ENCODE measurements at places on chromosomes 6 and 20.

DNA sequence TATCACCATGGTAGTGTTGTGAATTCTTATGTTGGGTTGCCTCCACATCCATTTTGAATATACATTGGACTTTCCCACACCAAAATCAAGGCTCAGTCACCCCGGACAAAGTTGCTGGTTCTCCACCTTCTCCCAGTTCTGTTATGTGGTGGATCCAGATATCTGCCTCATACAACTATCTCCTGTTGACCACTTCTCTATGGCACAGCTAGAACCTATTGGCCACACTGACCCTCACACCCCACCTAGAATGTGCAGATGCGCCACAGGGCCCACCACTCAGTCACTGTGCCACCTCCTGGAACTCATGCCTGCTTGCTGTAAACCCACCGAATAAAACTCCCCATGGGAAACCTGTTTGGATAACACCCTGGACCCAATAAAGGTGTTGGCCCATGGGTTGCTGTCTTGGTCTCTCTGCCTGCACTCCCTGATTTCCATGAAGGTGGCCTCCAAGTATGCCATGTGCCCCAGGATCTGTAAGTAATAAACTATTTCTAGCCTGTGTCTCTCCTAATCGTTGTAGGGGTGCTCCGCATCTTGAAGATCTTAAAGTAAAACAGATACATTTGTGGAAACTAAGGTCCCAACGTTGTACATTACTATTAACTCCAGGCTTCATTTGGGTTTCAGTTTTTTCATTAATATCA is 7.2 kb upstream of the NQO2 start:
- no peak for DNase-seq

- no peak for DNase-seq
Observed at GRCh38 chr6:110067837-110068591, 89.9 kb downstream of the GPR6 start.

DNA sequence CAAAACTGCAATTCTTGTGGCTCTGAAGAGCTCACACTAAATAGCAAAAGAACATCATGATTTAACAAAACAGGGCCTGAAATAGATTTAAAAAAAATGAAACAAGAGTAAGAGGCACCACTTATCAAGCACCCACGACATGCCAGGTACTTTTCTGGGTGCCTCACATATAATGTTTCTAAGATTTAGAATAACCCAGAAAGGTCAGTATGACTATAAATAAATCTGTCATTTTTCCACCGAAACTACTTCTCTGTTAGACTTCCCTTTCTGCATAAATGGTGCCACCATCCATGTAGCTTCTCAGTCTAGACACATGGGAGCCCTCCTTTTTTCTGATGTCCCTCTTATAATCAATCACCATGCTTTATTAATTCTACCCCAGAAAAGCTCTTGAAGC is 652.4 kb upstream of the CHD6 start:
- DNase-seq: no peak

DNA sequence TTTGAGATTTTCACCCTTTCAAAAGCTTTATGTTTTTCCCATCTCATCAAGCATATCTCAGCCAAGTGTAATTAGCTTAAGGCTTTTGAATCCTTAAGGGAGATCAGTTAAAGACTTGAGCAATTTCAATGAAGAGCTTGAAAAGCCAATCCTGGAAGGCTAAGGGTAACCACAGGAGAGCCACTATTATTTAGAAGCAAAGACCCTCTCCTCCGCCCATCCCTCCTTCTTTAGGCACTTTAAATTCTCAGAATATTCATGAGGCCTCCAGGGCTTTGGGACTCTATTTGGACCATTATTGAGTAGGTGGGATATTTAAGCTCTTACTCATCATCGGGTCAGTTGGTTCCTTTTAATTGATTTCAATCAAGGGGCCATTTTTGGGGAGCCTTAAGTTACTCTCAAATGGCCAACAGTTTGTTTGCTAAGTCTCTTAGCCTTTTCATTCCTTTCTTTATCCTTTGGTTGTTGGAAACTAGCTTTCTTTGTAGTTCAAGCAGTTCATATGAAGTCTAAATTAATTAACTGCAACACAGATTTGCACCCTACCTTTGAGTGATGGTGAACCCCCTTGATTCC is 567.2 kb downstream of the KIF16B start:
- no peak for DNase-seq

- DNase-seq: no peak
Observed at GRCh38 chr6:107187630-107188029, 72.3 kb upstream of the BEND3 start.

DNA sequence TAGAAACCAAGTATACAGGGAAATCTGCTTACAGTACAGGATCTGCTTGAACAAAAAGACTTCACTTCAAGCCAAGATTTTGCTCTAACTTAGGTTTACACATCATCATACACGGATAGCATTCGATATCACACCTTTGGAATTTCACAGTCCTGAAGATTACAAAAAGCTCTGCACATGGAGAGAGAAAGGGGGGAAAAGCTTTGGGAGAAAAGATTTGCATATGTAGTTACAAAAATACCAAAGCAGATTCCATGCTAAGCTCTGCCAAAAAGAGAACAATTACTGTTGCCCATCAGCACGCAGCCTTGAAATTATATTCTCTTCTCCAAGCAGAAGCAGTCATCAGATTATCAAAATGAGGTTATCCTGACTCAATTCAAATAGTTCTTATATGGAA is 62.0 kb downstream of the HIVEP2 start:
- DNase-seq: no peak

- DNase-seq: no peak
Observed at GRCh38 chr6:141677598-141678211, 455.0 kb upstream of the GJE1 start.

DNA sequence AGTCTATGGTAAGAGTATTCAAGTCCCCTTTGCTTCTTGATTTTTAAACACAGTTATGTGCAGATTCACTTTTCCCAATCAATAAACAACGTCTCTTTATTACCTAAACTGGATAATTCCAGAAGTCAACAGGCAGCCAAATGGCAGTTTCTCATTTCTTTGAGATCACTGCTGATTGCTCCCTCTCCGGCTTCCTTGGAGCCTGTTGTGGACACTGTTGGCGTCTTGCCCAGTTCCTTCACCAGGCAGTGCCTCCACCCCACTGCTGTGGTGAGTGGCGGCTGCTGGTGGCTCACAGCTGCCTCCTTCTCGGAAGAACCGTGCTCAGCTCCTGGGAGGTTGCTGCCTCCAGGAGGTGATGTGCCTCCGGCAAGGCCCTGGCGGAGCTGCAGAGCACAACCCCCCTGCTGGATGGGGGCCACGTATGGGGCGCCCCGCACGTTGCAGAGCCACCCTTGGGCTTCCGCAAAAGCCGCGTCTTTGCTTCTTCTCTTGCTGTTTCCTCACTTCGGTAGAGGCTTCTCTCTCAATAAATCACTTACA is 105.1 kb upstream of the CNKSR3 start:
- no peak for DNase-seq

DNA sequence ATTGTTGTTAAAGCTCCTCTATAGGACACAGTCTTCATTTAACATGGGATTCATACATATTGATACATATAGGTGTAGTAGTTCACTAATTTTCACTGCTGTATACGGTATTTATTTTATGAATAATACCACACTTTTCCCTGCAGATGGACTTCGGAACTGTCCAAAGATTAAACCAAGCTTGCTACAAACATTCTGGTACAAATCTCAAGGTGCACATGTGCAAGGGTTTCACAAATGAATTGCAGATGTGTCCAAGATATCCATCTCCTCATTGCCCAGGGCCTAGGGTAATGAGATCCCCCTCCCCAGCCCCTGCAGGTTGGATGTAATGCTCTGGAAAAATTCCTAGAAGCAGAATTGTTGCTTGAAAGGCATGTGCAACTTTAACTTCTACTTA is 31.4 kb downstream of the DTNBP1 start:
- DNase-seq: no peak

Data from natural killer cell (primary cell).